ENCODE measurements at places on chromosomes 7 and 10.

DNA sequence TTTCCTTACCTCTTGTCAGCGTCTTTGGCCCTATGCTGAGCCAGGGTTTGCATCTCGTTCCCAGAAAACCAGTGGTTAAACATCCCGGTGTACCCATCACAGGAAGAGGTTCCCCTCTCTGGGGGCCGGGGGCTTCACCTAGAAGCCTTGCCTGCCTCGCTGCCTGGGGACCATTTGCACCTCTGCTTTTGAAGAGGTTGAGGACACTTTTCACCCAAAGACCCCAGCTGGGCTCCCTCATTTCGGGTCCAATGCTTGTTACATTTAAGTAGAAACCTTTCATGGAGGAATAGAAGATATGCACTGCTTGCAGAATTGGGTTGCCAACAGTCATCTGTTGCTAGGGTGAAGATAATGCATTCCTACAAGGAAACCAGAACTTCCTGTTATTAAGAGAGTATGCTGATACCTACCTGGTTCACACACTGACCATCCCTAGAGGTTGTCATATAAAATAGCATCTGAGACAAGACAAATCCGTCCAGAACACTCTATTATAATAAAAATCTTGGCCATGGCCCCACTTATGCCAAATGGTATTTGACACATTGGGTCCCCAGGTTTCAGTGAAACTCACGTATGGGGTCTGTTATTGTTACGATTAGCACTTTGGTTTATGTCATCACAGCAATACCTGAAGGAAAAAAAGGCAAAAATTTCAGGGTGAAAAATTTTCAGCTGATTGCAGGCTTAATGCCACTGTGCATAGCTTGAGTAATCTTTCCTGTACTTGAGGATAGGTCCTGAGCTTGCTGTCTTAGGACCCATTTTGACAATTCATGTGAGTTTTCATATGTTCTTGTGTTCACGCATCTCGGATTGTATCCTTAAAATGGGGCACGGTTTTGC is 917 bp downstream of the ZNF365 start:
- no peak for DNase-seq

GRCh38 chr7:133781486-133782090 is 345.6 kb upstream of the LRGUK start:
- DNase-seq, result no peak

DNA sequence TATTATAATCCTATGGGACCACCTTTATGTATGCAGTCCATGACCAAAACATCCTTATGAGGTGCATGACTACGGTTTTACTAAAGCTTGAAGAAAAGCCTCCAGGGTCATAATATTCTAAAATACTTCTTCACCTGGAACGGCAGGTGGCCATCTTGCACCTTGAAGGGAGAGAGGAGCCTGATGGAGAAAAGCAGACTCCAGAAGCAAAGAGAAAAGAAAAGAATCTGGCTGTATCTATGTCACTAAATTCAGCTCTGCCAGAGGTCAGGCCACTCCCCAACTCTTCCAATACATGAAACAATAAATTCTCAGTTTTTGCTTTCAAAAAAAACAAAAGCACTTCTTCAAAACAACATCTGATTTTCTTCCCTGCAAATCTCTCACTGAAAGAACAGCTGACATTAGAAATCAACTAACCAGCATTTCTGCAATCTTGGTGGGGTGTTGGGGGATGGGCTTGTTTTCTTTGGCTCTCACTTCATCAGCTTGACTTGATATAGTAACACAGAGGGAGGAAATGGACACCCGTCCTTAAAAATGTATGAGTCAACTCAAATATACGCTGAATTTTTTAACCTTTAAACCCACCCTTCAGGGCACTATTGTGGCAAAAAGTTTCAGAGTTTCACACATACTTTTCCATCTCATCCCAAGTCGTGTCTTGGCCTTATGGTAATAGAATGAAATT is 21.7 kb downstream of the HIBADH start:
- no peak for DNase-seq

DNA sequence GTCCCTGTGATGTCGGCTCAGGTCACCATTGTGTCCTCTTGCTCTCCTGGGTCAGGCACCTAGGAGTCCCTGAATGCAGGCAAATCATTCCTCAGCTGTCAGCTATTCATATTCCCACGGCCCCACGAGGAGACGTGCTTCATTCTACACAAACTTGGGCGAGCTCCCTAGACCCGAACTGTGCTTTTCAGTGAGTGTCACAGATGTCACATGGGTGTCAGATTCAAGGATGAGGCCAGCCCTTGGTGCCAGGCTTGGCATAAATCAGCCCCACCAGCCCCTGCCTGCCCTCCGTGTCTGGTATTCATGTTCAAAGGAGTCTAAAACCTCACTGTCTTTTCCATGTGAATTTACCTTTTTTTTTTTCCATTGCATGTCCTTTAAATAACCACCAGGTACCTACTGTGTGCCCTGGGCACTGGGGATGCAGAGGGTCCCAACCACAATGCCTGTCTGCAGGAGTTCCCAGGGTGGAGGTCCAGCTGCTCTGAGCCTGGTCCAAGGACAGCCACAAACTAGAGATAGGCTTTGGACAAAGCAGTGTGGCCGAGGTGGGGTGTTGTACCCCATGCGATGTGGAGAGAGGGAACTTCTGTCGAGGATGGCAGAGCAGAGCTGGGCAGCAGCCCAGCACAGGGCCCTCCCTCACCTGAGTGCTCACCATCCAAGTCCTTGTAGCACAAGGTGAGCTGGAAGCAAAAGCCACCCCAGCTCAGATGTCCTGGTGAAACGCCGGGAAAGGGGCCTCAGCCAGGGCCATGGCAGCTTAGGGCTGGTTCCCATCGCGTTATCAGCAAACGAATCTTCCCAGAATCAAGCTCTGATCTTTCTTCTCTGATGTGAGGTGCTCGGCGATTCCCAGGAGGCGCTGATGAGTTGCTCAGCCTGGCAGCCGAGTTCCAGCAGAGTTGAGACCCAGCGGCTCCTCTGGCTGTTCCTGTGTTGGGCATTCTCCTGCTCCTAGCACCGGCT is 611.9 kb downstream of the PTPRN2 start:
- no peak for DNase-seq

DNA sequence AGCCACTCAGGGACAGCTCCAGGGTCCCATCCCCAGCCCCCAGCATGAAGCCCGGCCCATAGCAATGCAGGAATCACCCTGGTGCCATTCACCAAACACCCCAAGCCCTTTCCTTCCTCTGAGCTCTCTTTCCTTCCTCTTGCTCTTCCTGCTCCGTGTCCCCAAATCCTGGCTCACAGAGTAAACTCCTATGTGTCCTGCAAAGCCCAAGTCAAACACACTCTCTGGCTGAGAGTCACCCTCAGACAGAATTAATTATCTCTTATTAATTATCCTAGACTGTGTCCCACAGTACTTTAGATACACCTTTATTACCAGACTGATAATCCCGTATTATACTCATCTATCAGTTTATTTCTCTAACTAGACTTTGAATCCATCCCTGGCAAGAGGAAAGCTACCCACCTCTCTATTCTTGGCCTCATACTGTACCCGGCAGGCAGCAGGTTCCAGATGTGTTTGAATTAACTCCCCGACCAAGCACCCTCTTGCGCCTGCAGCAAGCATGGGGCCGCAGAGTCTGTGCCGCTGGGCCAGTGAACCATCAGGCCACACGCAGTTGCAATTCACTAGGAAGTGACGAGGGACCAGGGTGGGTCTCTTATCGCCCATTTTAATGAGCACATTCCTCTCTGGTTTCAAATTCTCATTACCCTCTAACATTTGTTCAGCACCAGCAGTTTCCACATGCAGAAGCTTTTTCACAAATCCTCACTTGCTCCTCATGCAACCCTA is 86.7 kb downstream of the PRKAG2 start:
- no peak for DNase-seq

GRCh38 chr10:12847361-12847975 is 154.0 kb downstream of the CCDC3 start:
- DNase-seq, result no peak

GRCh38 chr10:478471-479245 is 210.8 kb downstream of the DIP2C start:
- DNase-seq, result no peak

DNA sequence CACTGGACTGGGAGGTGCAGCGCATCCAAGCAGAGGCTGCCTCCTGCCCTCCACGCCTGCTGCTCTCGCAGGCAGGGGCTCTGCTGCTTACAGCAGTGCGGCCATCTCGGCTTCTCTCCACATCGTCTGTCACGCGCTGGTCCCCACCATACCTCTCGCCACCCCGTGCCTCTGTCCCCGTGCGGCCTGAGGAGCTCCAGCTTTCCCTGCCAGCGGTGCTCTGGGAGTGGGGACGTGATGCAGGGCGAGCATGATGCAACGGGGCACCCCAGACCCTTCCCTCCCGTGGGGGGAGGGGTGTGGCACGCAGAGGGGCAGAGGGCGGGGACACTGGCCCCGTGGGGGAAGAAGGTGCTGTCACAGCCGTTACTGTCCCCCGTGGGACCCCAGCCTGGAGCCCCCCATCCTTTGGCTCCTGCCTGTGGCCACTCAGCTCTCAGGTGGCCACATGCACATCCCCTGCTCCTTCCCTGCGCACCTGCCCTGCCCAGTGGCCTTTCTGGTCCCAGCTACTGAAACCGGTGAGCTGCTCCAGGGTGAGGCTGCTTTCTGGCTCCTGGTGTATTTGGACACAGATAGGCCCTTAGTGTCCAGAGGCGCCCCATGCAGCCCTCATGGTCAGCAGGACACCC is 9.0 kb downstream of the GET4 start:
- DNase-seq, result no peak

DNA sequence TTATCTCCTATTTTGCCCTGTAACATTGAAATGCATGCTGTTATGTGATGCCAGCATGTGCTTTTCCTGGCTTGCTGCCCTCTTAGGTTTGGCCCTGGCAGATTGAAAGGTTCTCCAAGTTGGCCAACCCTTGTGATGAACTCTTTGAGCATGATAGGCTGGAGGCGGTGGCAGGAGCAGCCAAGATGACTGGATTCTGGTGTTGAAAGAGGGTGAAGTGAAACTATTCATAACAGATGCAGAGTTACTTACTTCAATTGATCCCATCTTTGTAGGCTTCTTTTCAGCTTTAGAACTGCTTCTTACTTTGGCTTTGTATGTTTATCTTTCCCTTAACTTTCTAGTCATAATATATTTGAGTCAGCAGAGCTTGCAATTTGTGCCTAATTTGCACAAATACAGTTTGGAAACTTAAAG is 57.6 kb downstream of the BICC1 start:
- no peak for DNase-seq

GRCh38 chr10:118626953-118627352 is 31.5 kb upstream of the PRLHR start:
- no peak for DNase-seq

DNA sequence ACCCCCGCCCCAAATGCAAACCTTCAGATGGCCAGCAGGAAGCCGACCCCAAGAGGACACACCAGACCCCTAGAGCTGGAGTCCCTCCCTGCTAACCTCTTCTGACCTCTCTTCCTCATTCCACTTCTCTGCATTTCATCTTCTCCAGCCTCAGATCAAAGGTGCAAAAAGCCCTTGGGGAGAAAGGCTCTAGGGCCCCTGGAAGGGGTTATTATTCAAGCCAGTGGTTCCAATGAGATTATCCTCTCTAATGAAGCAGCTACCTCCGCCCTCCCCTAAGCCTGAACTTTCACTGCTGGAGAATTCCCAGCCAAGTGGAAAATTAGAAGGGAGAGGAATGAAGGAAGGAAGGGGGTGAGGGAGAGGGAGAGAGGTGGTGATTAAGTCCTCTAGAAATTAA is 343.9 kb downstream of the PLXNA4 start:
- DNase-seq, result no peak

DNA sequence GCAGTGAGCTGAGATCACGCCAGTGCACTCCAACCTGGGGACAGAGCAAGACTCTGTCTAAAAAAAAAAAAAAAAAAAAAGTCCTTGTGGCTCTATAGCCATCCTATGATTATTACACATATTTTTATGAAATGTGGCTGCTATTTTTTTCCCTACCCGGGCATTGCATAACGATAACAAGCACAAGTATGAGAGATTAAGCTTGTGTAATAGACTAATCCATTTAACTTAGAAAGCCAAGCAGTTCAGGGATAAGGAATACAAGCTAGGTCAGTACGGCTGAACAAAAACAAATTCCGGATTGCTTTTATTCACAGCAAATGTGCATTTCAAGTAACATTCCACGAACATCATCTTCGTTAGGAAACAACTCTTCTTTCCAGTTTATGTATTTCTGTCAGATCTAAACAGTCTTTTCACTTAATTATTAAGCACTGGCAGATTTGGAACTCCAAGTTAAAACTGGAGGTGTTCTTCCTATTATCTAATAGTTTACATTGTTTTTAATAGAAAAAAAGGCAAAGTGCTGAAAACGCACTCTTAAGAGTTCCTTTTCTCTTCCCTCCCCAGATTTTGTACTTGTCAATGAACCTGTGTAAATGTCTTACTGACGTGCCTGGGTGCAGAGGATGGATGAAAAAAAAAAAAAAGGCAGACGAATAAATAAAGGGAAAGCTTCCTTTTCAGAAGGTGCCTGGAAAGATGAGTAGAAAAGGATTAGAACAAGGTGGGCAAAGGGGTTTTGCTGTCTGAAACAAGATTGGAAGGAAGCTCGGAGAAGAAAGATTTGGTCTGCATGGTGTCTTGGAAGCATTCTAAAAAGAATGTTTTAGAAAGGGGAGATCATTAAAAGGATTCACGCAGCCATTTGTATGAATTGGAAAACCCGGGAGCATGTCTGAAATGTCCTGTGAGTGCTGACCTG is 81.1 kb downstream of the PRTFDC1 start:
- DNase-seq, result no peak

DNA sequence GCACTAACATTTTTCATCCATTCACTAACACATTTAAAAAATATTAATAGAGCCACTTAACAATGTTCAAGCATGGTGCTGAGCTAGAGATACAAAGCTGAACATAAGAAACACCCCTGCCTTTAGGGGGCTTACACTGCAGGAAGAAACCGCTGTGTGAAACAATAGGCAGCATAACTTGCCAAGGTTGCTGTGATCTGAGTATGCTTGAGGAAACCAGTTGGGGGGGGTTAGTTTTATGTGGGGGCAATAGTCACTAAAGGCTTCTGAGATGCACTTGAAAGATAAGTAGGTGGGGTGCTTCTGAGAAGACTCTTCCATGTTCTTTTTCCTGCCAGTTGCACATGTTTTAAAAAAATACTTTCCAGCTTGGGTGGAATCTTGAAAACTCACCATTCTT is 2.8 kb downstream of the RBM17 start:
- no peak for DNase-seq

Measured in DMS79 (cell line).